GOT3 (cell line): ENCODE measurements at places on chromosomes 2 and 18.

GRCh38 chr2:192042126-192042525, 152.6 kb downstream of the TMEFF2 start:
- no peak for DNase-seq

GRCh38 chr18:25561918-25562317, 210.0 kb upstream of the ZNF521 start:
- no peak for DNase-seq

DNA sequence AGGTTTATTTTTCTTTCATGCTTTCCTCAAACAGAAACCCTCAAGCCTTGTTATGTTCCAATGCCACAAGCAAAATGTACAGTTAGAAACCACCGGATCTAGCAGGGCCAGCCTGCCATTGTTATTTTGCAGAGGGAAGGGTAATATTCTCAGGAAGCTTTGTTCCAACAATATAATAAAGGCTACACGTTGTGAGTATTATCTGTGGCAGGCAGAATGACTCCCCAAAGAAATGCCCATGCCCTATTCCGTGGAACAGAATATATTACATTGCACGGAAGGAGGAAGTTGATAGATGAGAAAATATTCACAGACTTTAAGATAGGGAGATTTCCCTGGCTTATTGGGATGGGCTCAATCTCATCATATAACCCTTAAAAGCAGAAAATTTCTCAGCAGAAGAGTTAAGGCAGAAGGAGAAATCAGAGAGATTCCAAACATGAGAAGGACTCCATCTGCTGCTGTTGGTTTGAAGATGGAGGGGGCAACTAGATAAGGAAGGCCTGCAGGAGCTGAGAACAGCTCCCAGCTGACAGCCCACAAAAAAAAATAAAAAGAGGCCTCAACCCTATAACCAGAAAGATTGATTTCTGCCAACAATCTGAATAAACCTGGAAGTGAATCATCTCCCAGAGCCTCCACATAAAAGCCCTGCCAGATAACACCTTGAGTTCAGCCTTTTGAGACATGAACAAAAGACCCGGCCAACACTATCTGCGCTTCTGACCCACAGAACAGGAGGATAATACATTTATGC, 466.6 kb downstream of the LPIN1 start:
- no peak for DNase-seq

DNA sequence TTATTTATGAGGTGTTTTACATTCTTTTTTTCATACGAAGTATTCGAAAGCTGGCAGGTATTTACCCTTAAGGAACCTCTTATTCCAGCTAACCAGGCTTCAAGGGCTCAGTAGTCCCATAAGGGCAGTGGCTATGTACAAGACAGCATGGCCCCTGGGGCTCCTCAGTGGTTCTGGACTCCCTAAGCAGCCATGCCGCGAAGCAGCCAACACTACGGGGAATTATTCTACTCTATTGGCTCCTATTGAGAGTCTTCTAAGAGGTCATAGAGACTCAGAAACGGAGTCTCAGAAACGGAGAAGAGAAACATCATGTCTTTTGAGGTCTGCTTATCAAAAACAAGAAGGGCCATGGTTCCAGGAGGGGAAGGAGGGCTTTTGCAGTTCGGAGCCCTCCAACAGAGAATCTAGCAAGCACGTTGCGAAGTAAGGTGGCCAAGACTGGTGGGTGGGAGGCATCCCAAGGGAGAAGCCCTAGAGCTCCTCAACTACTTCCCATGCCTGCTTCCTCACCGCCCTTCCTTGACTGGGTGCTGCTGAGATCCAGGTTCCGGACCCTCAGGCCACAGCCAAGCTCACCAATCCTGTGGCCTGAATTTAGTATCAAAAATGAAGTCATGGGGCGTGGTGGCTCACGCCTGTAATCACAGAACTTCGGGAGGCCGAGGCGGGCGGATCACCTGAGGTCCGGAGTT, 109.7 kb downstream of the INO80D start:
- no peak for DNase-seq

- DNase-seq: no peak
Measured at GRCh38 chr2:68853035-68853434, 18.2 kb downstream of the BMP10 start.

DNA sequence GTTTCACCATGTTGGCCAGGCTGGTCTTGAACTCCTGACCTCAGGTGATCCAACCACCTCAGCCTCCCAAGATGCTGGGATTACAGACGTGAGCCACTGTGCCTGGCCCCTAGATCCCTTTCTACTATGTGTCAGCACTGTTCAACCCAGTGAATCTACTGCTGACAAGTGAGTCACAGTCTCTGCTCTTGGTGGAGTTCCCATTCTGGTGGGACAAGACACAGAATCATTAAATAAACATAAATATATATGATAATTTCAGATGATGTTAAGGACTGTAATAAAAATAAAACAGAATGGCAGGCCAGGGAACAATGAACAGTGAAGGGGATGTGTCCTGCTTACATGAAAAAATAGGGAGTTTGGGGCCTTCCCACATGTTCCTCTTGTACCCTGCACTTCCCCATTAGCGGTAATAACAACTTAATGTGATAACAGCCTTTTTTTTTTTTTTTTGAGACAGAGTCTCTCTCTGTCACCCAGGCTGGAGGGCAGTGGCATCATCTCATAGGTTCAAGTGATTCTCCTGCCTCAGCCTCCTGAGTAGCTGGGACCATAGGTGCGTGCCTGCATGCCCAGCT, 112.2 kb downstream of the CPO start:
- DNase-seq: no peak

DNA sequence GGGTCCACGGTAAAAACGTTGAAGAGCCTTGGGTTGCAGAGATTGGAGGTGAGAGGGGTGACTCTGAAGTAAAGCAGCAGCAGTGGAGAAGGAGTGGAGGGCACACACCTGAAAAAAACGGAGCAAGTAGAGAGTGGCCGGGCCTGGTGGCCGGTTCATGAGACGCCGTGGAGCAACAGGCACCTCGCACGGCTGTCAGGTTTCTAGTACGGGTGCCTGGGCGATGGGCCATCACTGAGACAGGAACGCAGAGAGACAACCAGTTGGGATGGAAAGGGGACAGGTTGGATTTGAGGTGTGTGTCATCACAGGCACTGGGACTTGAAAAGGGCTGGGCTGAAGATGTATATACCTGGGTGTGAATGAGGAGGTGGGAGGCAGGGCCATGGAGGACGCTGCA, 104.2 kb downstream of the MTCL1 start:
- no peak for DNase-seq

DNA sequence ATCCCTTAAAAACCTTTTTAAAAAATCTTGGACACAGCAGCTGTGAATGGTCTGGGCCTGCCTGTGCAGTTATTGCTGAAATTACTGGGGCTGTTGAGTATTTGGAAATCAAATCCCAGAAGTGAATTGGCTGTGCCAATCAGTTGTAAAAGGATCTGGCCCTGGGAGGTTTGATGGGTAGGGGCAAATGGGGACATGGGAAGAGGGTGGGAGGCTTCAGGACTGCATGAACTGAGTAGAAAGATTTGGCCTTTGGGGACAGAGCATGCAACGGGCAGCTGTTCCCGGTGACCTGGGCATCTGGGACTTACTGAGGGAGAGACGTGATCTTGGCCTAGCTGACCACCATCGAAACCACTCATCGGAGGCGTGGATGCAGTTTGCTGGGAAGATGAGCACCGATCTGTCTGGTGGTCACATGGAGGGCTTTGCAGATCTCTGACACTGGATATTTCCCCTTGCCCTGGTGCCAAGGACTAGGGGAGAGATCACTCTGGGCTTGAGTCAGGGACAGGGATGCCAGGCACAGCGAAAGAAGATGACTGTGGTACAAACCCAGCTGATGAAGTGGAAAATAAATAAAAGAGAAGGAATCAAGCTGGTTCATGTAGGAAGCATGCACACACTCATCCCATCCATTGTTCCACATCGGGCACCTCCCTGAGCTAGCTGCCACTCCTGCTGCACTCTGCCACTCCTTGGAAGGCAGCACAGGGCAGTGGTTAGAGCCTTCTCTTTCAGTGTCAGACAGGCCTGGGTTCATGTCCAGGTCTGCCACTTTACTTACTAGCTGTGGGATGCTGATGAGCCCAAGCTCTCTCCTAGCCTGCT, 58.4 kb downstream of the SEMA4F start:
- peak; percentile 49 for DNase-seq

DNA sequence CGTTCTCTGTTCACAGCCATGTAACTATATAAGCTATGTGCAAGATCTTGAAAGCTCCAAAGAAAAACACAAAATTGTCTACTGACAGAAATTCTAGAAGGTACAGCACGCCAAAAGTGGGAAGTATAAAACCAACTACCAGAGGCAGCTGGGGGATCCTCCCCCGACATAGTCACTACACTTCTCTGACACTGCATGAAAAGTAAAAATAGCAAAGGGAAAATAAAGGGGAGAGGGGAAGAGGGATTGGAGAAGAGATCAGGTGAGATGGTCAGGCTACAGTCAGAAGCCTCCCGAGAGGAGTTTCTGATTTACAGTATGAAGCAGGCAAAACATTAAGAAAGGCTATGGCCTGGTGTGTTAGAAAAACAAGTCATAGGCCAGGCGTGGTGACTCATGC, 39.8 kb upstream of the PCBP1 start:
- no peak for DNase-seq

DNA sequence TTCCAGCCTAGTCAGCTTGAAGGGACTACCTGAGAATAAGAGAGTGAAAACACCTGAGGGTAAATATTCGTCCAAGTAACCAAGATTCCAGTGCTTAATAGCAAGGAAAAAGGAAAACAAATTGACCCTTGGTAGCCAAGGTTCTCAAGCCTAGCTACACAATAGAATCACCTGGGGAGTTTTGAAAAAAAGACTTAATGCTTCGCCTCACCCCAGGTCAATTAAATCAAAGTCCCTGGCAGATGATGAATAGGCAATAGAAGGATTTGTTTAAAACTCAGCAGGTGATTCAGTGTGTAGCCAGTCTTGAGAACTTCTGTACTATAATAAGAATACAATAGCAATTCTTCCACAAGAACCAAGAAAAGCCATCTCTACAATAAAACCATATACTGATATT, 500.2 kb downstream of the XIRP2 start:
- no peak for DNase-seq
